ENCODE measurements at places on chromosomes 6 and 20.

GRCh38 chr6:167566711-167567141 is 241.8 kb downstream of the TTLL2 start:
- no peak for DNase-seq

- DNase-seq = no peak
Measured at GRCh38 chr6:121607721-121608120, 172.3 kb downstream of the GJA1 start.

DNA sequence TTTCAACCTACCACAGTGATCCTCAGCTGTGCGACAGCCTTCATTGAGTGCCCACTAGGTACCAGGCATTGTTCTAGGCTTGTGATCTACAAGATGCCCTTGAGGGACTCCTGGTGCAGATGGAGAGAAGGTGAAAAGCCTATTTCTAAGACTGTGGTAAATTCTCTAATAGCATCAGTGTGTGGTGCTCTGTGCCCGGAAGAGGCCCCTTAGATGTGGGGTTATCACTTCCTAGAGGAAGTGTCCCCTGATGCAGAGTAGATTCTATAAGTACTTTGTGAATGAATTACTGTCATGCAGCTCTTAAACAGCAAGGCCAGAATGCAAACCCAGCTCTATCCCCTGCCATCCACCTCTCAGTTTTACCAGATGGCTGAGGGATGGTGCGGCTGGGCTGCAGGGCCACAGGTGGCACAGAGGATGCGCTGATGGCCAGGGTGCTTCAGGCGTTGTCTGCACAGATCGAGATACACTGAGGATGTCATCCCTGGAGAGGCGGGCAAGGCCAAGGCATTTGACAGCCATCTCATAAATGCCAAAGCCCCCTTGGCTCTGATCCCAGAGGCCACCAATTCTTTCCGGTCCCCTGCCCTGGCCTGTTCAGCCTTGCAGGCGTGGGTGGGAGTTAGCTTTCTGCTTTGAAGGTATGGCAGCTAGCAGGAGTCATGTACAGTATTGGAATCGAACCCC is 96.7 kb downstream of the TOX2 start:
- DNase-seq = no peak

- no peak for DNase-seq
Measured at GRCh38 chr6:23823421-23823820, 302.6 kb upstream of the NRSN1 start.

DNA sequence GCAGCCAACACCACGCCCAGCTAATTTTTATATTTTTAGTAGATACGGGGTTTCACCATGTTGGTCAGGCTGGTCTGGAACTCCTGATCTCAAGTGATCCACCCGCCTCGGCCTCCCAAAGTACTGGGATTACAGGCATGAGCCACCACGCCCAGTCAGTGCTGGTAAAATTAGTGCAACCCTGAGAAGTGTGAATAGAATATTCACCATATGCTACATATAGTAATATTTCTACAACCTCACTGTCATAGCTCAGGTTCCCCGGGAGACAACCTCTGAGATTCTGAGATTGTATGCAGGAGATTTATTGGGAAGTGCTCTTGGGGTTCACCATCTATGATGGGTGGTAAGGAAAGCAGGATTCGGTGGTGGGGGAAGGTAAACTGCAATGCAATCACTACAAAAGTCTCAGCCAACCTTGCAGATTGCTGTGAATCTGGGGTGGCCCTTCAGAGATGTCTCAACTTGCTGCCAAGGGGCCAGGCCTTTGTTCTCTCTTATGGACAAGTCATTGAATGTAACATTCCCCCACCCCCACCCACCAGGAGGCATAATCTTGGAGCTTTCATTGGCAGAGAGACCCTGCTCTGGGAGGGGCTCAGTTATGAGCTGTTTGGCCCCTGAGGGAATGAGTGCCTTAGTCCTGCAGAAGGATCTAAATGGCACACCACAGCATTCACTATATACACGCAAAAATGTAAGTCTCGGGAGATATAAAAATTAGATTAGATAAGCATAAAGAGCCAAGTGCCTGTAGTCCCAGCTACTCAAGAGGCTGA is 34.0 kb upstream of the SEC63 start:
- DNase-seq = no peak

DNA sequence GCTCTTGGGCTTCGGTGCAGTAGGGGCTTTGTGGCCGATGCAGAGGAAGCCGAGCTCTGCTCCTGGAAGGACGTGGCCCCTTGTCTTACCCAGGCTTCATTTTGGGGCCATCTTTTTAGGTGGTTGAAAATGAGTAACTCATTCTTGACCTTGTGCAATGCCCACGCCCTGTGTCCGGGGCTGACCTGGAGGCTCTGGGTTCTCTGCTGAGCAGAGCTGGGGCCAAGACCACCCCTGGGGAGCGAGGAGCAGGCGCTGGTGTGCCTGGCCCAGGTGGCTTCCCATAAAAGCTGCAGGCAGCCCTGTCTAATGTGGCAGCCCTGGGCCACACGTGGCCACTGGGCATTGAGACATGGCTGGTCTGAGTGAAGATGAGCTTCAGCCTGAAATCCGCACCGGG is 25.7 kb downstream of the NTSR1 start:
- no peak for DNase-seq

DNA sequence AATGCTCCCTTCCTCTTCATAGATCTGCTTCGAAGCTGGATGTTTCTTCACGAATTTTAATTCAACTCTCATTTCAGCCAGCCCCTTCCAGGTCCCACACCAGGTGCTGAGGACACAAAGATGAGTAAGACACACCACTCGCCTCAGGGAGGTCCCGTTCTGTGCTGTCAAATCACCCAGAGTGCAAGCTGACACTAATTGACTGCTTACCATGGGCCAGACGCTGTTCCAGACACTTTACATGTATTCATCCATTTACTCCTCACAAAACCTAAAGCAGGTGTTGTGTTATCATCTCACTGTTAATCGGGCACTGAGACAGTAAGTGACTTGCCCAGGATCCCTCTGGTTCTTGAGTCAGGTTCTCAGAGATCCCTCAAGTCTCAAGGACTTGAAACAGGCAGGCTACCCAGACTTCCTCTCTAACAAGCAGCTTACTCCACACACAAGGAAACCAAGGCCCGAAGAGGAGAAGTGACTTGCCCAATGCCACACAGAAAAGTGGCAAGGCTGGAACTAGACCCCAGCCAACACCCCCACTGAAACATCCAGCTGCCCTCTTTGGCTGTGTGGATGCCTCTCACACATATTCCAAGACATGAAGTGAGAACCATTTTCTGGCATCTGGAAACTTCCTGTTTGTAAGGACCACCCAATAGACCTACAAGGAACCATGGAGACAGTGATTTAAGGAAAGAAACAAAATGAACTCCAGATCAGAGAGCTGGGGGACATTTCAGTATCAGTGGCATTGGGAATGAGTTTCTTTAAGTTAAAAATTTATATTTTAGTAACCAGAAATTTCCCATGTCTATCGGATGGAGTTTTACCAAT is 174.5 kb downstream of the CDC5L start:
- no peak for DNase-seq

DNA sequence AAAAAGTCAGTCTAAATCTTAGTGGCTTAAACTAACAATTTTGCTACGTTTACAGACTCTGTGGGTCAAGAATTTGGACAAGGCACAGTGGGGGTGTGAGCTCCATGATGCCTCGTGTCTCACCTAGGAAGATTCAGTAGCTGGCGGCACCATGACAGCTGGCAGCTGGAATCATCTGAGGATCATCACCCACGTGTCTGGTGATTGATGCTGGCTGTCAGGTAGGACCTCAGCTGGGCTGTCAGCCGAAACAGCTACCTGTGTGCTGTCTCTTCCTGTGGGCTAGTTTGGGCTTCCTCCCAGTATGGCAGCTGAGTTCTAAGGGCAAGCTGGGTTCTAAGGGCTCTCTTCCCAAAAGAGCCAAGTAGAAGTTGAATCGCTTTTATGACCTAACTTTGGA is 26.4 kb upstream of the DLGAP4 start:
- no peak for DNase-seq

DNA sequence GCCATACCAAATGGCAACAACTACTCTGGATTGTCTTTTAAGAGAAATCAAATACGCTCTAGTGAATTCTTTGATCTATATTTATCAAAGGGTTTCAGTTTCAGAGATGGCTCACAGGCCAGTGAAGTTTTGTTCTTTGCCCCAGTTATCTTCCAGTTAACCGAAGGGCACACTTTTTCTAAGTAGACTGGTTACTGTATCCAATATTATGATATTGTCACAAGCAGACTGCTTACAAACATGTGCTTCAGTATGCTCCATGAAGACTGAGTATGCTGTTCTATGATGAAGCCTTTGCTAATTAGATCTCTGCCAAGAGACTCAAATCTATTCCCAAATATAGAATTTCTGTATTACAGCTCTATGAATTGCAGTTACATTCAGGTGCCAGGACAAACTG is 181.1 kb downstream of the REV3L start:
- DNase-seq = no peak

DNA sequence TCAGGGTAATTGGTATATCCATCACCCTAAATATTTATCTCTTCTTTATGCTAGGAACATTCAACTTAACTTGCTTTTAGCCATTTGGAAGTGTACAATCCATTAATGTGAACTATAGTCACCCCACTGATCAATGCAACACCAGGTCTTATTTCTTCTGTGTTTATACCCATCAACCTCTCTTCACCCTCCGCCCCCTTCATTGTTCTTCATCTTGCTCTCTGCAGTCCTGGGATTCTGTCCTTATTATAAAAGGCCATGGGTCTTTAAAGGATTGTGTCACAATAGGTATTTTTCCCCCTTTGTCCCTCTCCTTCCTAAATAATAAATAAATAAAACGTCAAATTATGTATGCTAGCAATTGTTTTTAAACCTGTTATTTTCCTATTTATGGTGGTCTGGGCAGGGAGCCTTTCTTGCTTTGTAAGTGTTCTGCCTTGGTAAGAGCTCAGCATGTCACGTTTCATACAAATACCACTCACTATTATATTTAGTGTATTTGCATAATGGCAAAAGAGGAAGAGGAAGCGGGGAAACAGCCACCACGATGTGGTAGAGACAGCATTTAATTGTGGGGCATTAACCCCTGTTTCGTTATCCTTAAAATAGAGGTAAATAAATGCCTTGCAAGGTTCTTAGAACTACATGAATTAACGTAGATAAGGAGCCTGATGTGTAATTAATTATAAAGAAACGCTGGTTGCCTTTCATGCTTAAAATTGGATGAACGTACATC is 1.9 kb downstream of the ABRACL start:
- no peak for DNase-seq

DNA sequence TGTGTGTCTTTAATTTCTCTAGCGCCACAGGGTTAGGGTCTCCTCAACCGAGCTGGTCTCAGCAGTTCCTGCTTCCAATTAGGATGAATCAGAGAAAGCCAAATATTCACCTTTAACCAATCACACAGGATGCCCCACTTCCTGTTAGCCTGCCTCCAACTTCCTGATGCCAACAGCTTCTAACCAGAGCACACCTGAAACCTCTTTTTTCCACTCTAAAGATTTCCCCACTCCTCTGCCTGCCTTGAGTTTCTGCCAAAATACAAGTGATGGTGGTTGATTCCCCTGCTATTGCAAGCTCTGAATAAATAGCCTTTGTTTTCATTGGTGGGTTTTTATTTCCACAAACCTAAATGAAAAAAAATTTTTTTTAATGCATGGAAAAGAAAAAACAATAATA is 144.7 kb upstream of the UST start:
- DNase-seq = no peak

DNA sequence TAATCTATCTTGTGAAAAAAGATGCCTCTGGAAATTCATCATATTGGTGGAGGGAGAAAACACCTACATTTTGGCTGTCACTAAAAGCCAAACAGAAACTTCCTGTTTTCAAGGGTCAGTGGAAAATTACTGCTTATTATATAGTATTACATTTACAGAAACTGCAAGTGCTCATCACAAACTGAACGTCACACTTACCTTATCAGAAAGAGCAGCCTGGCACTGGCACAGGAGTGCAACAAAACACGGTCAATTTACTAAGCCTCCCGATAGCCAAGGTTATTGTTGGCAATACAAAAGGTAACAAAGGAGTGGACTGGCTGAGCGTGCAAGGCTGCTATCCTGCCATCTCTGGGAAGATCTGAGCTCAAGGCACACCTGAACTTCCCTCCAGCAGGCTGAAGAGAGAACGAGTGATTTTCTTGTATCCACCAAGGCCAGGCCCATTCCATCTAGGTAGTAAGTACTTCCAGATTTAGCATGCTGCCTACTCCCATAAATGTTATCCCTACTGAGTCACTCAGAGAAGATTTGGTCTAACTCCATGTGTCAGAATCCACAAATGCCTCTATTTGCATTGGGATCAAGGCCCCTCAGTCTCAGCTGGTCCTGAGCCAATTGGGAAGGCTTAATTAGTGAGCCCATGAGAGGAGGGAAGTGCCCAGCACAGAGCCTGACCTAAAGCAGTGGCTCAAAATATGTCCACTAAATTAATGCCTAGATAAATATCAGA is 399.8 kb downstream of the BTBD9 start:
- no peak for DNase-seq

DNA sequence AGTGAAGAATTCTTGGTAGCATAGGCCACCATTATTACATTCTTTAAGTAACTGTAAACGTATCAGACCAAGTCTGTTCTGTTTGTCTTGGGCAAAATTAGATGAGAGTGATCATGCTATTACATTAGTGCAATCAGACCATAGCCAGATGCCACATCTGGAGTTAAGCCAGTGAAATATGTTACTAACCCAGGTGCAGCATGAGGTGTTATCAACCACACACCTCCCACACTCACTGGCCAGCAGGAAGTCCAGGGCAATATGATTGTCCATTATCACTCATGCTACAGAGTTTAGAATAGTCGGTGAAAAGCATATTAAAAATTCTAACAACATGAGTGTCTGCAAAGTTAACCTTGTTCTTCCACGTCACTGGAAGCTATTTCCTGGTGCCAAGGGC is 174.7 kb upstream of the PROKR2 start:
- no peak for DNase-seq

DNA sequence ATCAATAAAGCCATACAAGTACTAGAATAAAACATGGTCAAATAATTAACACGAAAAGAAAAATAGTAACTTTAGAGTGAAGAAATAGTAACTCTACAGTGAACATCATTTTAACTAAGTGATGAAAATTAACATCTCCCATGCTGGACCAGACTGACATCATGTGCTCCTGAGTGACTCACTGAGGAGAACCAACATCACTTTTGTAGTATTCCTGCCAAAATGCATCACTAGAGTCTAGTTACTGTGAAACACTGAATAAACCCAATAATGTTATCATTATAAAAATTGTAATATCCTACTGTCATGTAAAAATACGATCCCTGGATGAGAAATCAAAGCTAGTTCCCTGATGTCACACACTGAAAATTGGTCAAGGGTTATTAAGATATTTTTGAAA is 361.3 kb downstream of the CD109 start:
- no peak for DNase-seq

DNA sequence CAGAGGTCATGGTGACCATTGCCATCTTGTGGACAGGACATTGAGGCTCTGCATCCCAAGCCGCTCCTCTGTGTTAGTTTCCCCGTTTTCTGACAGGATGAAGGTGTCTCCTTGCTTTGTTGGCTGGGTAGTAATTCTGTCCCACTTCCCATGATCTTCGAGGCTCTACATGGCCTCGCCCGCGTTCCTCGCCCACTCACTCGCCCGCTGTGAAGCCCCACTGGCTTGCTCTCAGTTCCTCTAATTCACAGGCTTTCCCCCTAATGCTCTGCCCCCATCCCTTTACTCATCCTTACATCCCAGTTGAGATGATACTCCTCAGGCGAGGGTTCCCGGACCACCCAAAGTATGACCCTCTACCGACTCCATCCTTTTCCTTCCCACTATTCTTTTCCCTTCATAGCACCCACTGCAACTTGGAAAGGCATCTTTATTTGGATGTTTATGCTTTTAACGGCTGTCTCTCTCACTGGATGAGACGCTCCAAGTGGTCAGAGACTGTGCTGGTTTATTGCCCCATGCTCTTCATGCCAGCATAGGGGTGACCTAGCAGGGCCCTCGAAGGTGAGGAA is 511 bp upstream of the SLC35B2 start:
- DNase-seq = no peak
